GDM1 (cell line): ENCODE measurements at places on chromosomes 11 and 22.
A peak's percentile ranks its signal among the peaks of the same experiment; 100 is the strongest.

DNA sequence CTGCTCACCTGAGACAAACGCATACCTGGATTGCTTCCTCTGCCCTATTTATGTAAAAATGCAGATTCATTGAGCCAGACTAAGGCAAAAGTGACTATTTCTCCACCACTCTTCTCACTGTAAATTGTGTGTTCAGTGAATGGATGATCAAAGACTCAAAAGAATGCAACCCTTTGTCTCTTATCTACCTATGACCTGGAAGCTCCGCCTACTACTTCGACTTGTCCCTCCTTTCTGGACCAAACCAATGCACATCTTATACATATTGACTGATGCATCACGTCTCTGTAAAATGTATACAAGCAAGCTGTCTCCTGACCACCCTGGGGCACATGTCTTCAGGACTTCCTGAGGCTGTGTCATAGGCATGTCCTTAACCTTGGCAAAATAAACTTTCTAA, 418.0 kb upstream of the SYN3 start:
- no peak for DNase-seq

GRCh38 chr11:13007182-13008060, 1.7 kb upstream of the RASSF10 start:
- no peak for DNase-seq

- no peak for DNase-seq
Observed at GRCh38 chr22:30210235-30210909, 36.2 kb downstream of the LIF start.

GRCh38 chr11:11436715-11437313, 83.8 kb upstream of the CSNK2A3 start:
- DNase-seq, result no peak

GRCh38 chr22:16973591-16974297, 34.3 kb downstream of the GAB4 start:
- no peak for DNase-seq

DNA sequence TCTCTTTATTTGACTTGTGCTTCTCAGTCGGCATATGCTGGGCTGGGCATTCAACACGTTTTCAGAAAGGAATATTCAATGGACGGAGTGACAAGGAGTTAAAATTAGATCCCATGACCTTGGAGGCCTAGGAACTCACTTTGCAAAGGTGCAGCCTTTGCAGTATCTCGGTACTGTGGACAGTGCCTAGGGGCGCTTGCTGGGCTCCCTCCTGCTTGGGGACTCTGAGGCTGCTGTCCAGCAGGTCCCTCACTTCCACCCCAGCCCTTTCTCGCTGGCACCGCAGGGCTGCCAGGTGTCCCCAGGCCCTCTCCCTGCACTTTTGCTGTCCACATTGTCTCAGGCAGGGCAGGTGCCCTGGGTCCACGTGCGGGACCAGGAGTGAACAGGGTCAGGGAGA, 255.5 kb upstream of the B3GAT1 start:
- DNase-seq, result no peak

DNA sequence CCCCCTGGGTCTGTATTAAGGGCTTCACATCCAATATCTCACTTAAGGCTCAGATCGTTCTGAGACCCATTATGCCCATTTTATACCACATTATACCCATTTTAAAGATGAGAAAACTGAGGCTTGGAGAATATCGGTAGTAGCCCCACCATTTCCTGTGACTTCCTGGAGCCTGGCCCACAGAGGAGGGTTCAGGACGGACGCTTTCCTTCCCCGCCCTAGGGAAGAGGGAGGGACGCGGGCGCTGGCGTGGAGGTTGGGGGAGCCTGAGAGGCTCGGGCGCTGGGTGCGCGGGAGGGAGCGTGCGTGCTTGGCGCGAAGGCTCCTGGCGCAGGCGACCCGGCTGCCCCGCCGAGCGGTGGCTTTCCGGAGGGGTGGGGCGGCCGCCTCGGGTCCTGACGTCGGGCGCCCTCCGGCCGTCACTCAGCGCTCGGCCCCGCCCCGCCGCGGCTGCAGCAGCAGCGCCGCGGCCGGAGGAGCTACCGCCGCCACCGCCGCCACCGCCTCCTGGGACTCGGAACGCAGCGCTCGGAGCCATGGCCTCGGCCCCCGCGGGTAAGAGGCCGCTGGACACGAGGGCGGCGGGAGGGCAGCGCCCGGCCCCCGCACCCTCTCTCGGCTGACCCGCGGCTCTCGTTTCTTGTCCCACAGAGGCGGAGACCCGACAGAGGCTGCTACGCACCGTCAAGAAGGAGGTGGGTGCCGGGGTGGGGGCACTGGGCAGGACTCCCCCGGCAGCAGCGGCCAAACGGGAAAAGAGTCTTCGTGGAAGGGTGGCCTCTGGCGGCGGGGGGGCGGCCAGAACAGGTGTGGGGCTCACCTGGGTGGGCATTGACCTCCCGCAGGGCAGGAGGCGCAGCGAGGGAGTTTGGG, at the start of gene SGSM1:
Gene SGSM1 (plus strand): TSS at position 422 of the 873 bp plus-strand sequence. CDS start 115 bp downstream, at position 537.
- DNase-seq, result peak; percentile 58

DNA sequence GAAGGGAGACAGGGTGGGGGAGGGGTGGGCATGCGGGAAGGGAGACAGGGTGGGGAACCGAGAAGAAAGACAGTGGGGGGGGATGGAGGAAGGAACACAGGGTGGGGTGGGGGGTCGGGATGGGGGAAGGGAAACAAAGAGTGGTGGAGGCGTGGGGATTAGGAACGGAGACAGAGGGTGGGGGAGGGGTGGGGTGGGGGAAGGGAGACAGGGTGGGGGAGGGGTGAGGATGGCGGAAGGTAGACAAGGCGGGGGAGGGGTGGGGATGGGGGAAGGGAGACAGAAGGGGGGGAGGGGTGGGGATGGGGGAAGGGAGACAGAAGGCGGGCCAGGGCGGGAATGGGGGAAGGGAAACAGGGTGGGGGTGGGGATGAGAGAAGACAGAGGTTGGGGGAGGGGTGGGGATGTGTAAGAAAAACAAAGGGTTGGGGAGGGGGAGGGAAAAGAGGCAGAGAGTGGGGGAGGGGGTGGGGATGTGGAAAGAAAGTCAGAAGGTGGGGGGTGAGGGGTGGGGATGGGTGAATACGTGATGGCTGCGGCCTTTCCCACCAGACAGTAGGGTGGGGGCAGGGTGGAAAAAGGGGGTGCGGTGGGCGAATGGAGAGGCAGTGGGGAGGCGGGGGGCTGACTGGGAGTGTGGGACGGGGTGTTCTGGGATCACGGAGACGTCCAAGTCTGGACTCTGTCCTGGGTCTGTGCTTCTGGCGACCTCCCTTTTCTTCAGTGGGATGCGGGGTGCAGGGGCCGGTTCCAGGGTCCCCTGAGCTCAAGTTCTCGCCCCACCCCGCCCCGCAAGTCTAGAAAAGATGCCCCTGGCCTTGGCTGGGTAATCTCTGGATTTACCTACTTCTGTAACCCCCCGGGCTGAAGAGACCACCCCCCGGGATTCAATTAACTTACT, 744 bp downstream of the PRAME start:
- no peak for DNase-seq

DNA sequence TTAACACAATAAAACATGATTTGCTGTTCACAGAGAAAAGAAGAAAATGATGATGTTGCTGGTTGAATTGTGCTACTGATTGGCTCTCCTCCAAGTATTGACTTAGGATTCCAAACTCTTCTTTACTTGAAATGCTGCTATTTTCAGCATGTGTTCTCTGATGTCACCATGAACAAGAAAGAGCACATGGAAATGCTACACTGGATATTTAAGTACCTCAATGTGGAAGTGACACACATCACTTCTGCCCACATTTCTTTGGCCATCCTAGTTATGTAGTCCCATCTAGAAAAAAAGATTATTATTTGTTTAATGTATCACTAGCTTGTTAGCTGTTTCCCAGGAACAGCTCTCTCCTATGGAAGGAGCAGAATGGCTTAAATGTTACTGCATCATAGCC, 27.2 kb downstream of the OR52B2 start:
- DNase-seq, result no peak

GRCh38 chr11:2256293-2256913, 14.0 kb downstream of the ASCL2 start:
- no peak for DNase-seq

GRCh38 chr11:111644922-111645321, 42.7 kb downstream of the SIK2 start:
- DNase-seq, result no peak

DNA sequence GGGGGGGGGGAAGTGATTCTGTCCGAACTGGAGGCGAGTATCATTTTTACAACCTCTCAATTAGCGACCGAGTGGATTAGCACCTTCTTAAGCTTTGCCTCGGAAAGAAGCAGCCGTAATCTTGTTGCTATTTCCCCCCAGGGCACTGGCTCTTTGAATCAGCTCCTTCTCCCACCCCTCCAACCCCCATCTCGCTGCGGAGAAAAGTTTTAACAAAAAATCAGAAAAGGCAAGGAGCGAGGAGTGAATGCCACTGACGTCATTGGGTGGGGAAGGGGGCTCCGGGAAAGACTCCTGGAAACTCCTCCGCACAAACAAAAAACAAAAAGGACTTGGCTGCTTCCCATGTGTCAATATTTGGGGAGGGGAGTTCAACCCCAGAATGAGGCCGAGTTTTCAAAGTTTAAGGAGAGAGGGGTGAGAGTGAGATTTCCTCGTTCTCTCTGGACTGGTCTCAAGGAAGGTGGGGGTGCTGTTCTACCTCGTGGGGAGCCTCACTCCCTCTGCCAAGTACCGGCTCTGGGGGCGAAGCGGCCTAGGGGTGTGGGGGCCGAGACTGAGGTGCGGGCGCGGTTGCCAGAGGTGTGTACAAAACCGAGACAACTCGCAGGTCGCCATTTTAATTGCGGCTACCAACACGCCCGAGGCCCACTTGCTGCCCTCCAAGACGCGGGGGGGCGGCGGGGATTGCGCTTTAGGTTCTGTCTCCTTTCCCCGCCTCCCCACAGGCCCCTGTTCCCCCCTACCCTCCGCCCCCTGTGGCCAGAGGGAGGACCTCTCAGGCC, 2.5 kb upstream of the PAX6 start:
- DNase-seq, result no peak

- no peak for DNase-seq
Observed at GRCh38 chr22:48427731-48428211, 1399.9 kb downstream of the BRD1 start.

DNA sequence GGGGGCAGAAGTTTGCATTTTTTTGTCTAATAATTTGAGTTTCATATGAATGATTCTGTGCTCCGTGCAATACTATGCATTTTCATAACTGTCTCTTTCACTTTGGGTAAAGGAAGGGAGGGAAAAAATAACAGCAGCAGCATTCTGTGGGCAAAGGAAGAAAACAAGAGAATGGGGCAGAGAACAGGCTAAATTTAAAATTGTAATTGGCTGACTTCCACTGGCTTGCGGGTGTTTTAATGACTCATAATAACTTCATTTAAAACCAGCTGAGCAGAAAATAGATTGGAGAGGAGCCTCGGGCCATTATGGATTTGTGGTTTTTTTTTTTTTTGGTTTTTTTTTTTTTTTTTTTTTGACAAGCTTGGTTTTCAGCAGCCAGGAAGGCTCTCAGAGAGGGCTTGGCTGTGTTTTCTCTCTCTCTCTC, 107.4 kb downstream of the ZBTB16 start:
- no peak for DNase-seq

DNA sequence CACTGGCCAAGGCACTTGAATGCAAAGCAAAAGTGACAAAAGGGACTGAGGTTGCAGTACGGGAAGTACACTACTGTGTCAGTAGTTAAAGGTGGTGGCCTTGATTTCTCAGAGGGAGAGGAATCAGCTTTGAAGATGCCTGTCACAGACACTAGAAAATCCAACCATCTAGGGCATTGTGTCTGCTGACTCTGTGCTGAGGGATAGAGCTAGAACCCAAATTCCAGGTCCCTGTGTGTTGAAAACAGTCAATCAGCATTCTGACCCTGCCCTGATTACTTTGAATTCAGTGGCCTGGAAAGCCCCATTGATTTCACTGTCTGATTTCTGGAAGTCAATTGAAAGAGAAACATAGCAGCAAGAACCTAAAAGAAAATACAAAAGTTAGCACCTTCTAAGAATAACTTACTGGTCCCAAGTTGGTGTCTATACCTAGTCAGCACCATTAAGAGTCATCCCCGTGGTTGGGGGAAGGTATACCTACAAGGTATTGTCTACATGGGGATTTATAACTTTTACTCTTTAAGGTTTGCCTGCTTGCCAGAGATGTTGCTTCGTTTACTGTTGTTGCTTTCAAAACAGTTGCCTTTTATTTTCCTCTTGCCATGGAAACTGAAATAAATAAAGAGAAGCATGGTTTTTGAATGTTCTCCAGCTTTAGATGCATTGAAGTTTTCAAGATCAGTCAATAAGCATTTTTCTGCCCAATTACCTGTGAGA, 97.3 kb downstream of the PDHX start:
- DNase-seq, result no peak

GRCh38 chr22:33018232-33018864, 39.8 kb downstream of the SYN3 start:
- DNase-seq, result no peak

DNA sequence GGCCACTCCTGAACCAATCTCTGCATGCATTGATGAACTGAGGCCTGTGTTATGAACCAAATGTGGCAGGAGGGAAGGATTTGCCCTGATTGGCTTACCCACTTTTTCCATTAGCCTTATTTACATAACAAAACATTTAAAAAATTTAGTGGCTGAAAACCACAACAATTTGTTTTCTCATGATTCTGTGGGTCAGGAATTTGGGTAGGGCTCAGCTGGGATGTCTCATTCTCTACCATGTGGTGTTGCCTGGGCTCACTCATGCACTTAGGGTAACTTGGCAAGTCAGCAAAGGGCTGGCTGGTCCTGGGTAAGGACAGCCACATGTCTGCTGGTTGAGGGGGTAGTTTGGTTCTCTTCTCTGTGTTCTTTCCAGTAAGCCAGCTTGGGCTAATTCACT, 35.1 kb upstream of the CYP2R1 start:
- no peak for DNase-seq

- no peak for DNase-seq
Observed at GRCh38 chr11:102664001-102664752, 39.0 kb upstream of the MMP20 start.

DNA sequence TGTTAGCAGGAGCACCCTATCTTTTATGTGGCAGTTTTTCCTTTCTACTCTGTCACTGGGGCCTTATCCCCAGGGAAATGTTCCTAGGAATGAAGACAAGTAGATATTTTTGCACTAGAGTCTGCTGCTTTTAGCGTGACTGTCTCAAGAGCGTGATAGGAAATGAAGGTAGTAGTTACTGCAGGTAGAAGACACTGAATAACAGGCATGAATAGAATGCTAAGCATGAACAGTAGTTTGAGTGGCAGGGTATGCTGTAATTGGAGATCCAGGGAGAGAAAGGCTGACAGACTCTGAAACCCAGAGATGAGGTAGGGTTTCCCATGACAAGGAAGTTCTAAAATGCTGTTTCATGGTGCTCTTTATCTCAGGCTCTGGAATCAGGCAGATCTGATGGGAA, 475.1 kb downstream of the NELL1 start:
- no peak for DNase-seq

DNA sequence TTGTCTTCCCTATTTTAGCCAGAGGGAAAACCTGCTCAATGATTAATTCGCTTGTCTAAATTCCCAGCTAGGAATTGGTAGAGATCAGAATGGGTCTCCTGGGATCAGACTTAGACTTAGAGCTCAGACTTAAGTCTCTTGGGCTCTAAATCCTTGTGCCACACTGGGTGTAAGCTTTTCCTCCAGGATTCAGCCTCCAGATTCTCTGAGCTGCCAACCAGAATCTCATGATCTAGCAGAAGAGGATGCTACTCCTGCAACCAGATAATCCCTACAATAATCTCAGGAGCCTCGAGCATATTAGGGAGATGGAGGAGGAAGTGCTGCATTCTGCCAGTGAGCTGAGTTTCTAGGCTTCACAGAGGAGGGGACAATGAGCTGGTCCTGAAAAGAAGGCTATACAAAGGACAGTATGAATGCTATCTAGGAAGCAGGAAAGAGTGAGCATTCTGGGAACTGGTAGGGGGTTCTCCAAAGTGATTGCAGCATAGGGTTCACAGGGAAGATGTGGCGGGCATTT, 211.6 kb upstream of the SESN3 start:
- DNase-seq, result no peak

- DNase-seq, result no peak
Observed at GRCh38 chr11:73185680-73186293, 32.3 kb upstream of the P2RY2 start.
